ENCODE measurements at places on chromosomes 4 and X.

- no peak for DNase-seq
Measured at GRCh38 chr4:22672944-22673343, 19.8 kb upstream of the GBA3 start.

- DNase-seq, result no peak
Measured at GRCh38 chr4:108486046-108486445, 134.3 kb upstream of the RPL34 start.

- no peak for DNase-seq
Measured at GRCh38 chr4:163274861-163275260, 57.5 kb downstream of the NPY1R start.

DNA sequence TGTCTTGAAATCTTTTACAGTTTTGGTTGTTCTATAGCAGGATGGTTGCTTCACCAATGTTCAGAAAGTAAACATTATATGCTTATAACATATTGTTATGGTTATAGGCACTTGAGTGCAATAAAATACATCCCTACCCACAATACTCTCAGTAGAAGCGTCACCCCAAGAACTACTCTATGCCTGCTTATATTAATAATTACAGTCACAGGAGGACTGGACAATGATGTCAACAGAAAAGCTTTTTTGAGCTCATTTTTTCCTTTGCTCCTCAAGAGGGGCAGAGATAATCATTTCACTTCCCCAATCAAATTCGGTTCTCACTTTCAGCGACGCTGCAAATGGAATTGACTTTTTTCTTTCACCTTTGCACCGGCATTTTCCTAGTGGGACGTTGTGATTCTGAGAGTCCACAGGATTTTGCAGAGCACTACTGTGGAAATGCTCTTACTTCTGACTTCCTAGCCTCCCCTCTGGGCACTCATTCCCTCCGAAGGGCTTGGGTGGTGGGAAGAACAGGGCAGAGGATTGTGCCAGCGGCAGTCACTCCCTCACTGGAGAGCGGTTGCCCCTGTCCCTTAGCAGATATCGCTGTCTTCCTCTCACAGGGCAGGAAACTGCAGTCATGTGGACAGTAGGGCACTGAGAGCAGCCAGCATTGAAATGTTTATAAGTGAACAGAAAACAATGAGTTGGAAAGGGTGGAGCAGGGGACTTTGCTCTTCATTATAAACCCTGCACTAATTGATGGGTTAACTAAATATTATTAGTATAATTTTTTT, 24.9 kb upstream of the SGMS2 start:
- no peak for DNase-seq

DNA sequence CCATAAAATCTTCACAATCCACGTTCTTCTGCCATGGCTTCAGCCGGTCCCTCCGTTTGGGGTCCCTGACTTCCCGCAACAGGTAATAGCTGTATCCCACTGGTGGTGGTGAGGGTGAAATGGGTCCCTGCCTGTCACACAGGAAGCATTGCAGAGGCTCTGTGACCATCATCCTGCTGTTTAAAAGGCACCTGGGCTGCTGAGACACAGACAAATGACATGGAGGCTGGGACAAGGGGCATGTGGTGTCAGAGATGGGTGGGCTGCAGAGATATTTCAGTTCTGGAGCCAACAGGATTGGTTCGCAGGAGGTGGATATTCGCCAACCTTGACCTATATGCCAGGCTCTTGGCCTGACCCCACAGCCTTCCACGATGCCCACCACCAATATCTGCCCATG, 82.1 kb downstream of the JAKMIP1 start:
- no peak for DNase-seq

Measured in RPMI8226 (cell line).